ENCODE measurements at places on chromosomes 5 and 9.

DNA sequence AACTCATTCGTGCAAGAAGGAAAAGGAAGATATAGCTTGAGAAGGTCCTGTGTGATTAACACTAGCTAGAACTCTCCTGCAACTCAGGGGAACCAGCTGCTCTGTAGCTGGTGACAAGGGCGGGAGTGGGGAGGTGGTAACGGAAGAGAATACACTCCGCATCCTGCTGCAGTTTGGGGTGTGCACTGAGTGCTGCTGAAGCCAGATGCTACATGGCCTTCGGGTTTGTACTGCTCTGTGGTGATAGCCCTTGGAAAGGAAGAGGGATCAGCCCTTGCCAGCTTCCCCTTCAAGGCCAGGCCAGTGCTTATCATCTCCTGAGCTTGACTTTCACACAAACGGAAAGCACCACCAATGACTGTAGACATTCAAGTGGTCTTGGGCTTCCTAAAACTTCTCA, 34.3 kb downstream of the FRMD3 start:
- DNase-seq = no peak

- no peak for DNase-seq
Observed at GRCh38 chr9:117343427-117343826, 71.4 kb downstream of the ASTN2 start.

DNA sequence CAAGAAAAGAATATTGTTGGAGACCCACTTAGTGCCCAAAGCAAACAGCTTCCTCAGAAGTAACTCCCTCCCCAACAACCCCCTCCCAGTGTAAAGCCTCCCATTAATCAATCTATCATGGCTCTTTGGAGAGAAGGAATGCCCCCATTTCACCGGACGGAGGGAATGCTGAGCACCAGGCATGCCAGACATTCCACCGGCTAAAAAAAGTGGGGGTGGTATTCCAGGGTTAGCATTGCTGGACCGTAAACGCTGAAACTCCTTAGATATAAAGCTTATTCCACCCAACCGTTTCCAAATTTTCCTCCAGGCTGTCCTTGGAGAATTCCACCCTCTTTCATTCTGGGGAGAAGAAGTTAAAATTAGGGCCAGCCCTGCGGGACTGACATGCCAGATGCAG, 363 bp upstream of the MAMDC2 start:
- DNase-seq = no peak

DNA sequence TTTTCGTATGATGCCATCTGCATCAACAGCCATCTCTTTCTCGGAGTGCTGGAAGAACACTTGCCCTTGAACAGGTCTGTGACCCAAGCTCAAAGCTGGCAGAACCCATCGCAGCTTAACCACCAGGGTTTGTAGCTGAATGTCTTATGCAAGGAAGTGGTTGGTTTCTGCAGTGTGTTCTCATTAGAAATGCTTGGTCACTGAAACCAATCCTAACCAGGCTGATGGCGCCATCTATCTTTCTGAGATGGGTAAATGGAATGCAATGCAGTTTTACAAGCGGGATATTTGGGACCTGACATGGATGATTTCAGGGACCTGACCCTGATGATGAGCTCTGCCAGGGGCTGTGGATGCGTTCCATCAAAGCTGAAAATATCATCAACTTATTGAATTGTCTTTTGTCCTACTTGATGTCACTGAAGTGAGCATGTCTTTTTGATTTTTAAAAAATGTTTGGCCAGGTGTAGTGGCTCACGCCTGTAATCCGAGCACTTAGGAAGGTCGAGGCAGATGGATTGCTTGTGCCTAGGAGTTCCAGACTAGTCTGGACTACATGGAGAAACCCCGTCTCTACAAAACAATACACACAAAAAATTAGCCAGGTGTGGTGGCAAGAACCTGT, 28.7 kb downstream of the DMRT3 start:
- peak; percentile 61 for DNase-seq

DNA sequence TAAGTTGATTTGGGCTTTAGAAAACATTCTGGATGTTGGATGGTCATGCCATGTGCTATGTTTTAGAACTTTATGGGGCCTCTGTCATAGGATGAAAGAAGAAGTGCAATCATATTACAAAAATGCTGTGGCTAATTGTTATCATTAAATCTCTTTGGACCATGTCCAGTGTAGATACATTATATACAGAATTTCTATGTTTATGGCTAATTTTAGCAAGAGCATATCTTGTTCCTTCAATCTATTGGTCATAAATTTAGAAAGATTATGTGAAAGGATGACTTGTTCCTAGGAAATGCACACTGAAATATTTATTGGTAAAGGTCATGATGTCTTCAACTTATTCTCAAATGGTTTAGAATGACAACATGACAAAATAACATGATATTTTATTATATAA, 42.4 kb upstream of the ELL2 start:
- DNase-seq = no peak

DNA sequence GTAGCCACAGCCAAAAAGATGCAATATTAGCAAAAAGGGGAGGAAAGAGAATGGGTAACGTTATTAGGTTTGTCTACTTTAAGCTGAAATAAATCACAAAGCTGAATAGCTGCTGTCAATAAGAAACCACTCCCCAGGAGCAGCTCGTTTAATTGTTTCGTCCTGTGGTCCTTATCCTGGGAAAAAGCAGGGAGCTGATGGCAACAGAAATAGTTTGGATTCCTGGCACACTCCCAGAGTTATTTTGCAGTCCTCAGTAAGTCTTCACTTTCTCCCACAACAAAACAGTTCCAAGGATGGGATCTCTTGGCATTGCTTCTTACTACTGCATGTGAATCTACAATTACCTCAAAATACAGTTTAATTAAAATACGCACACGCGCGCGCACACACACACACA, 28.8 kb downstream of the FRMD3 start:
- peak; percentile 57 for DNase-seq

DNA sequence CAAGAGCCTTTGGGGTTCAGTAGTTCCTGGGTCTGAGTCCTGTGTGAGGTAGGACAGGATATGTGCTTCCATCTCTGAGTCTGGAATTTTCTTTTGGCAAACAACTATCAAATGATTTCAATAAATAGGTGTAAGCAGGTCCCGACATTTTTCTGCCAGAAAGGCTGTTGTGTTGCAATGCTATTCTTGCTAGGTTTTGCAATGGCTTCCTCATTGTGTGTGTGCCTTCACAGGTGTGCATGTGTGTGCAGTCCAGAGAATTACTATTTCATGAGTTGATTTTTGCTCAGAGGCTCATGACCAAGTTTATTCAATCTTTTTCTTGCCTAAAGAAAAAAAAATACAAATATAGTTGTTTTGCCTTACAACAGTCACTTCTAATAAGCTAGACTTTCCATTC, 64.5 kb upstream of the FRRS1L start:
- no peak for DNase-seq

- peak; percentile 100 for DNase-seq
Observed at GRCh38 chr9:4832786-4833579, 40.2 kb downstream of the RCL1 start.

DNA sequence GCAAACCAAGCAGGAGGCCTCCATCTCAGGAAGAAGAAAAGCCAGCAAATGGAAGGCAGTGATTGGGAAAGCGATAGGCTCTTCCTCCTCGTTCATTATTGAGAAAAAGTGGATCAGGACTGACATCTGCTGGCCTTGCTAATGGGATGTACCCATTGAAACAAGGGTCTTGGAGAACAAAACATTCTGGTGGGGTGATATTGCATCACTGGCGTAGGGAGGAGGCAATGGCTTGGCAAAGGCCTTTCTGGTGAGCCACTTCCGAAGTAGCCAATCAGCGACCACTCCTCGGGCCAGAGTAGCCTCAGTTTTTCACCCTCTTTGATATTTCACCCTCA, 86.7 kb upstream of the NFIB start:
- peak; percentile 95 for DNase-seq

DNA sequence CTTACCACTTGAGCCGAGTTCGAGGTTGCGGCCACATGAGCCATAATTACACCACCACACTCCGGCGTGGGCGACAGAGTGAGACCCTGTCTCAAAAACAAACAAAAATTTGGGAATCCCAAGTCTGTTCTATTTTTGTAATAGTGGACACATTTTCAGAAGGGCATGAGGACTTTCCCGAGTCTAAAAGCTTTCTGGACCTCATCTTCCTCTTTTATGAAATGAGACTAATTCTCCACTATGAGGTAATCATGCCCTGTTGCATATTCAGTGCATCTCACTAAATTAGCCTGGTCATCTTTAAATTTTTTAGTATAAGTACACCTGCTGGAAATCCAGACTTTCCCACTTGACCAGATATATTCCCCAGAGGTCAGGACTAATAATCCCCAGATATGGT, 55.7 kb downstream of the GGTA1 start:
- no peak for DNase-seq

- no peak for DNase-seq
Observed at GRCh38 chr5:54274944-54275343, 35.4 kb downstream of the ARL15 start.

DNA sequence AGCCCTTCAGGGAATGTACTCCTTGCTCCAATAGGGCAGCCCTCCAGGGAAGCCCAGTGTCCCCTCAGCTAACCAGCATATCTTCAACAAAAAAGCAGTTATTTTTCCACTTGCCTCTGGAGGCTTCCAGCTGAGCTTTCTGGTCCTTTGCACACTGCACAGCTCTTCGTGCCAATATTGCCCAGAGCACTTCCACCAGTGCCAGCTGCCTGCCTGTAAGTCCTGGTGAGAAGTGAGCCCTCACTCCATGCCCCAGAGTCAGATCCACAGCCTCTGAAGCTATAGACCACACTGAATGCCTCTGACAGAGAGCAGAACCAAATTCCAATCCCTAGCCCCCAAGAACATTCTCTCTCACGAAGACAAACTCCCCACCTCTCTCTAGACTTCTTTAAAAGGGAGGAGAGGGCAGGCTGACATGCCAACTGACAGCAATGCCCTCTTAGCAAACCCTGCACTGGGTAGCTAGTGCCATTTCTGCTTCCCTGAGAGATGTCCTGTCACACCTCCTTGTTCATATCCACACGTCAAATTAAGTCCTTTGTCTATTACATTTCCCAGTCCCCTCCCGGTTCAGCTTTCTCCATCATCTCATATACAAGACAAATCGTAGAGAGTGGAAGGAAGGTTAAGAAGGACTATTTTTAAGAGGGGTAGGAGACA, 12.7 kb upstream of the HEXB start:
- DNase-seq = no peak

DNA sequence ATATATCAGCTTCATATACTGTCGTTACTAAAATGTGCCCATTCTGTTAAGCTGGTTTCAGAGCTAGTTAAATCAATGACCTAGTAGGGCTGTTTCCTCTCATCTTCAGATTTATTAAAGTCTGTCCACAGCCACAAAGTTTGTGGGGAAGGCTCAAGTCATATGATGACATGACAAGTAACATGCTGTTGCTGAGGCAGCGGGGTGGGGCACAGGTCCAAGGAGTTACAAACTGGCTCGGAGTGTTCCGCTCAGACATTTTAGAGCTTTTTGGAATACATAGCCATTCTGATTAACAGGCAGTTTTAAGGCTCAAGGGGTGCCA, 2.7 kb upstream of the ANP32B start:
- DNase-seq = peak; percentile 53

- no peak for DNase-seq
Observed at GRCh38 chr9:93902780-93903655, 52.1 kb downstream of the BARX1 start.

- DNase-seq = peak; percentile 93
Observed at GRCh38 chr9:22682961-22683699, 236.5 kb downstream of the DMRTA1 start.

GRCh38 chr9:71878327-71879274, 32.4 kb downstream of the ABHD17B start:
- no peak for DNase-seq

GRCh38 chr5:1321576-1321975, 23.3 kb downstream of the CLPTM1L start:
- DNase-seq = no peak

DNA sequence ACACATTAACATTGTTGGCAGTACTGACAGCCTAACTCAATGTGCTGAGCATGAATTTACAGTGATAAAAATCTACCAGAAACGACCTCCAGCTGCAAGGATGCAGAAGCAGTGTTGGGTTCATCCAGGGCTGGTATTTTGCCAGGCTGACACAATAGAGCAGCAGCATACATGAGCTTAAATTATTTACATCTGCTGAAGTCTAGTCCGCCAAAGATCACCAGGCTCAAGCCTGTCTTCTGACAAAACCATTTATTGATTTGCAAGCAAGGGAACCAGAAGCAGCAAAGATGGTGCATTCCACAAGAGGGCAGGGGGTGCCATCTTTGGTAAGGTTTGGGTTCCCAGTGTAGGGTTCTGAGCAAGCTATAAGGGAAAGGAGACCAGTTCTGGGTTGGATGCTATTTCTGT, 8.7 kb upstream of the C5orf34 start:
- DNase-seq = peak; percentile 12

DNA sequence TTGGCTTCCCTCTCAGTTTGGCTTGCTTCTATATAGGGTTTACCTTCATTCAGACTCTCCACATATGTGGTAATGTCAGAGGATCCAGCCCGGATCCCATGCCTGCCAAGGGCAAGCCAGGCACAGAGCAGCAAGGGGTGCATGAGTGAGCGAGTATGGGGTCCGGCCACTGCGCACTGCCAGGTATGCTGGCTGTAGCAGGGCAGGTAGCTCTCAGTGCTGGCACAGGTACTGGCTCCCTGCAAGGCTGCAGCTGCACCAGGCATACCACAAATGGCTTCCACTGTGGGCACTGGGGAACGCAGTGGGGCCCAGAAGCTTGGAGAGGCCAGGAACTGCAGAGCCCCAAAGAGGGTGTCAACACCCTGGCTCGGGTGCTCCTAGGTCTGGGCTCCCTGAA, 86.2 kb downstream of the GIN1 start:
- no peak for DNase-seq

DNA sequence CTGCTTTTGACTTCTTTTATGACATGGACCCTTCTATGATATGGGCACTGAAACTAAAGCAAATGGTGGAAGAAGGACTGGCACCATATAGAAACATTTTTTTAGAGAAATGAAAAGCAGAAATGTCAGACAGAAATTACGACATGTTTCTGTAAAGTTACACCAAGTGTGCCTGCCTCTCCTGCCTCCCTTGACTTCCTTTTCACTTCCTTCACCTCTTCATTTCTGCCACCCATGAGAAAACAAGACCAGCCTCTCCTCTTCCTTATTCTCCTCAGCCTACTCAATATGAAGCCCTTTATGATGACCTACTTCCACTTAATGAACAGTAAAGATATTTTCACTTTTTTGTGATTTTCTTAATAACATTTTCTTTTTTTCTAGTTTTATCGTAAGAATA, 44.5 kb downstream of the ERCC6L2 start:
- DNase-seq = no peak

DNA sequence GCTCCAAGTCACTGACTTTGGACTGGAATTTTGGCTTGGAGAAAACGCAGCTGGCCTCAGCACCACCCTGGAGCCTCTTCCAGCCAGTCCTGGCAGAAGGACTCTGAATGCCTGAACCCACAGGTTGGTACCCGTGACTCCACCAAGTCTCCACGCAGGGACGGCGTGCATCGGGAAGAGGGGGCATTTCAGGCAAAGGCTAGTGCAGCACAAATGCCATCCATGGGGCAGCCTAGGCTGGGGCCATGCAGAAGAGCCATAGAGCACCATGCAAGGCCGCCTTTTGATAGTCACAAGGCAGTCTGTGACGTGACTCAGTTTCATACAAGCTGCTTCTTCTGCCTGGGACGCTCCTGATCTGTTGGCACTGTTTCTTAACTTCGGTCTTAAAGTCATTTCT, 28.0 kb downstream of the GDNF start:
- DNase-seq = no peak

- DNase-seq = no peak
Observed at GRCh38 chr9:76613974-76614373, 150.3 kb upstream of the PCA3 start.

Measured in fibroblast of mammary gland (primary cell).